T-helper 9 cell (primary cell): ENCODE measurements at places on chromosomes 6 and 20.

- no peak for DNase-seq
Measured at GRCh38 chr20:62596486-62596885, 45.8 kb upstream of the SLCO4A1 start.

DNA sequence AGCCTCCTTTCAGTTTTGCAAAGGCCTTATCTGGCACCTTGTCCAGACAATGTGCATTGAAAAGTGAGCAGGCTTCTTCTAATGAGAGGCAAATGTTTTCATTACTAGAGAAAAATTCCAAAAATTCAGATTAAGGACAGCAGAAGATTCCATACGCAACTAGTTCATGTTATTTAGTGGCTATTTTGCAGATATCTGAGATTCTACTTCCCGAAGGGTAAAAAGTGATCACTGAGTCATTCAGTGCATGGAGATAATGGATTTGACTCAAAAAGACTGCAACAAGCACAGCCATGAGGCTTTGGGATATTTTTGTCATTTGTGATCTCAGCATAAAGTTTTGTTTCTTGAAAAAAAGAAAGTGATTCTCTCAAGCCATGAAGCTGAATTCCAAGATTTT is 29.9 kb downstream of the METTL24 start:
- no peak for DNase-seq

DNA sequence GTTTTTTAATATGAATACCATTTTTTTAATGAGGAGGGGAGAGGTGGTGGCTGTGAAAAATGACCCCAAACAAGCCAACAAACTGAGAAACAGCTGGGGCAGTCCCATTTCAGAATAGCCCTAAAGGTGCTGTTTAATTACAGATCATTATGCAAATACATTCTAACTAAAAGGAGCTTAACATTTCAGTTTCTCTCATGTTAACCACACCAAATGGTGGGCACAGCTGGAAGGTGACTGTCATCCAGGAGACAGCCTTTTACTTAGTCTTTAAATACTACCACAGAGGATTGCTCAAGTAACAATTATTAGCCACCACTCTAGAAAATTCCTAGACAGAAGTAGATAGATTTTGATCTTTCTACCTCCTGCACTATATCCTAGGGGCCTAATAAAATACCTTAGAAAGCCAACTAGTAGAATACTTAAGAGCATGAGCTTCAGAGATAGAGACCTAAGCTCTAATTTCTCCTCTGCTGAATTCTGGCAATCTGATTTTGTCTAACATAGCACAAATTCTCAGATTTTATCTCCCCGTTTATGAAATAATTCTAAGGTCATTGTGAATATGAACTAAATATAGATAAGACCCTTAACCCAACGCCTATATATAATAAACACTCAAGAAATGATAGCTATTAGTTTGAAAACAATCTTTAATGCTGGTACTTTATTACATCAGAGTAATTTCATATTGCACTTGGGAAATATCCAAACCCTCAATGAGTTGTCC is 615.1 kb upstream of the NRSN1 start:
- no peak for DNase-seq

- no peak for DNase-seq
Measured at GRCh38 chr6:116408491-116408890, 37.7 kb downstream of the DSE start.

- no peak for DNase-seq
Measured at GRCh38 chr6:35562060-35562459, 49.4 kb upstream of the TULP1 start.

DNA sequence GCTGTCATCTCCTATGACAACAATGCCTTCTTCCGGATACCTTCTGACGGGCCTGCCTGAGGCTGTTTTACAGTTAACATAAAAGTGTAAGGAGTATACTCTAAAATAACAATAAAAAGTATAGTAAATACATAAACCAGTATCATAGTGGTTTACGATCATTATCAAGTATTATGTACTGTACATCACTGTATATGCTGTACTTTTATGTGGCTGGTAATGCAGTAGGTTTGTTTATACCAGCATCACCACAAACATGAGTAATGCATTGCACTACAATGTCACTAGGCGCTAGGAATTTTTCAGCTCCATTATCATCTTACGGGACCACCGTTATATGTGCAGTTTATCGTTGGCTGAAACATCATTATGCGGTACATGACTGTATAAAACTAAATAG is 76.5 kb downstream of the VEGFA start:
- no peak for DNase-seq
